ENCODE measurements at places on chromosomes 1 and 21.

- DNase-seq = no peak
These were observed 68.8 kb upstream of the DNAH14 start for GRCh38 chr1:224860488-224861338.

- no peak for DNase-seq
These were observed 9.0 kb downstream of the FMO5 start for GRCh38 chr1:147216124-147216523.

DNA sequence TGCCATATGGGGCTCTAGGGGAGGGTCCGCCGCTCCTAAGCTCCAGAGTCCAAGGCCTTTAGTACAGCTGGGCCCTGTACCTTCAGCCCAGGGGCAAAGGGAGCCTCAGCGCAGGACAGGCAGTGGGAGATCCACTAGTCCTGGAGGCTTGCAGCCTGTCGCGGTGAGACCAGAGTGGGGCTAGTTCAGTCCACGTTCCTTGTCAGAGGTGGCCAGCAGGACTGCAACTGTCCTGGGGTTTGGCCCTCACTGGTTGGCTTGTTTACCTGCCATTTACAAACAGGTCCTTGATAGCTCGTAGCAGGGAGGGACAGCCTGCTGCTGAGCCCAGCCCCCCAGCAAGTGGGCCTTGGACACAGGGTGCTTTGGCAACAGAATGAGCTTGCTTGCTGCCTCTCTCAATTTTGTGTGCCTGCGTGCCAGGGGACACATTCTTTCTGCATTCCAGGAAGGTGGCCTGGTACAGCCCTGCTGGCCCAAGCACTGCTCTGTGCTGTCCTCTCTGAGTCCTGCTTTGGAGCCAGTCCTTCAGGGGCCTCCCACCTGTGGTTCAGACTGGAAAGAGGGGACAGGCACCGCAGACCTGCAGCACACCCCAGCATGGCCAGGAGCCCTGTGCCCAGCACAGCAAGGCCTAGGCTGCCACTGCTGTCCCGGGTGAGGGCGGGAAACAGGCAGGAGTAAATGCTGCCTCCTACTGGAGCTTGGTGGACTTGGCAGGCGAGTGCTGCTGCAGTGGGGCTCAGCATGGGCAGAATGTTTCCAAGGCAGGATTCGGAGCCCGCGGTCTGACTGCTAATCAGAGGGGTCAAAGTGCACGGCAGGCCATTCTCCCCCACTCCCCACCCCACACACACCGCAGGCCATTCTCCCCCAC lies 15.2 kb downstream of the H6PD start:
- DNase-seq = peak; percentile 50

DNA sequence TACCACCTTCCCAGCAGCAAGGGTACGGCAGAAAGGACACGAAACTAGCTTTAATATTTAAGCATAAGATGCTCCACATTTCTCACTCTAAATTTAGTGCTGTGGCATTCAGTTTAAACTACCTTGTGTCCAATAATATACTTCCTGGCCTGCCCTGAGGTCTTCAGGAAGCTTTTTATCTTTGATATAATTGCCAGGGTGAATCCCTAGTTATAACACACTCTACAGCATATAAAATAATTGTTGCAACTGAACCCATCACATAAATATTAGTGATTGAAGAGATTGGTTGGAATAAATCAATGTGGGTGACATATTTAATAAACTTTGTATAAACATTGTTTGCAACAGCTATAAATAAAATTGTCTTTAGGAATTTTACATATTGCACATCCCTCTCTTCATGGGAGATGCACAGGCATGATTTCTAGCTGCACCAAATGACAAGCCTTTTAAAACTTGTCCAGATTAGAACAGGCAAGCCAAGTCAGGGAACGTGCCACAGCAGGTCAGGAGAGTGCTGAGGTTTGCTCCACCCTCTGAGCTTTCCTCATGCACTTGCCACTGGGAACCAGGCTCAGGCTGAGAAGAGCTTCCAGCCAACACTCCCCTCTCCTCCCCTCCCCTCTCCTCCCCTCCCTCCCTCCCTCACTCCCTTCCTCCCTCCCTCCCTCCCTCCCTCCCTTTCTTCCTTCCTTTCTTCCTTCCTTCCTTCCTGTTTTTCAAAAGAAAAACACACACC lies 623.2 kb upstream of the PKN2 start:
- DNase-seq = no peak

DNA sequence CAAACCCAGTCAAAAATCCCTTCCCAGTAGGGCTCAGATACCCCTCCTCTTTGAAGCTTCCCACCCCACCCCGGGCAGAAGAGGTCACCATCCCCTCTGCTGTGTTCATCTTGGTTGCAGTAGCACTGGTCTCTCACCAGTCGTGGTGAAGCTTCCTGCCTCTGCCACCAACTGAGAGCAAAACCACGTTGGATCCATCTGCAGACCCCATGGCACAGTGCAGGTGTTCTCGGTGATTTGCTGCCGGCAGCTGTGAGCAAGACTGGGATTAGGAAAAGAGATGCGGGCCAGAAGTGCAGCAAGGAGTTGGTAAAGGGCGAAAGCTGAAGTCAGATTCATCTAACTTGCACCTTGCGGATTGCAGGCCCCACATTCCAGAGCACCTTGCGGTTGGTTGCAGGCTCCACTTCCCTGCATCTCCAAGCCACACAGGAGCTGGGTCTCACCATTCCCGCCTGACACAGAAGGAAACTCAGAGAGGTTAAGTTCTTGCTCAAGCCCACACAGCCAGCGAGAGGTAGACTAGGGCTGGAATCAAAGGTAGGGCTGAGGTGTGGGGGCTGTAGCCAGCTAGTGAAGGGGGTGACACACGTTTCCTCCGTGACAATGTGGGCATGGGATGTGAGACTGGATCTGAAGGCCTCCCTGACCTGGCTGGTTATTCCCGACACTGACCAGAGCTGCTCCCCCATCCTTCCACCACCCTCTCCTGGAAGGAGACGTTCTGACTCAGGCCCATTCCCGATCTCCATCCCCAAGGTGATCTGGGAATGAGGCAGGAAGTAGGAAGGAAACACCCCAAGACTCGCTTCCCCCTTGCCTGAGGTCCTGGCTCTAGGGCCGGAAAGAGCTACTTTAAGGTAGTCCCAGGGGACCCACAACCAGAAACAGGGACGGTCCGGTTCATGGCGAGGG lies 3.3 kb upstream of the FAM110D start:
- no peak for DNase-seq

DNA sequence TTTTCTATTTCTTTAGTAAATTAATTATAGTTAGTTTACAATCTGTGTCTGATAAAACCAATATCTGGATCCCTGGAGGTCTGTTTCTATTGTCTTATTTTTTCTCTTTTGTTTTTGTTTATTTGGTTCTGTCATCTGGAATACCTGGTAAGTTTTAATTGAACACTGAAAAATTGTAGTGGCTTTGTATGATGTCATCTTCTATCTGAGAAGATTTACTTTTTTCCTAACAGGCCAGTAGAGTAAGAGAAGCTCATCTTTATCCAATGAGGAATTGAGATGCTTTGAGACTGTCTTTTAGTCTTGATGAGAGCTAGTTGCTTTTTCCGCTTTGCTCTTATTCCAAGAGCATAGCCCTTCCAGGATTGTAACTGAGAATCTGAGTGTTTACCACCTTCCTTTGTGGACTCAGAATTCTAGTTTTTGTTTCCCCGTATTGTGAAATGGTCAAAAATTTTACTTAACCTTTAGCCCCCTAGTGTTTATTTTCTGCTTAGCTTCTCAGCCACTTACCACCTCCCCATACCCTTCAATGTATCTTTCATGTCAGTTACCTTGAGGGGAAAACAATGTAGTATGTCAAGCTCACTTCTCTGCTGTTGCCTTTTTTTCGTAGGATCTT lies 25.0 kb downstream of the PTGFRN start:
- DNase-seq = no peak

- DNase-seq = no peak
These were observed 207.4 kb upstream of the CHRM3 start for GRCh38 chr1:239178961-239179360.

DNA sequence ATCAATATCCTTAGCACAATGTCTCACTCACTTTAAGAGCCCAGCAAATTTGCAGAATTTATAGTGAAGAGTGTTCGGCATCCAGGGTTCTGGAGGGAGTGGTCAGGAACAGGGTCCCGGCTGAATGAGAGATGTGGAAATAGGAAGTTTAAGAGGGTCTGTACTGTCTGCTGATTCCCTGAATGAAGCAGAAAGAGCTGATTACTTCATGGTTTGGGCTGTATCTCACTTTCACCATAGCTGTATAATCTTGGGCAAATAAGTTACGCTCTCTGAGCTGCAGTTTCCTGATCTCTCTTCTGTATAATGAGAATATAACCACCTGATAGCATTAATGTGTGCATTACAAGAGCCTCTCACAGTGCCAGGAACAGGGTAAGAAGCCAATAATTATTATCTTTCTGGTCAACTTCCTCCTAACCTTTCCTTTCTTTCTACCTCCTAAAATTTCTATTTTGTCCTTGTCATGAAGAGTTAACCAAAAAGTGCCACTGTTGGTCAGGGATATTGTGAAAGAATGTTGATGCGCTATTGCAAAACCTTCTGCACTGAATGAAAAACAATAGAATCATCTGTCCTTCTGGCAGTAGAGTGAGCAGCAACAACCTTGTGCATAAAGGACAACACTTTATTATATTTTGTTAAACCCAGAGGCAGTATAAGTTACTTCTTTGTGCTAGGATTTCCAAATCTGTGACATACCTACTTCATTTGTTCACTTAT lies 14.7 kb upstream of the PTGFR start:
- DNase-seq = no peak

- DNase-seq = no peak
These were observed 54.9 kb downstream of the TMEM53 start for GRCh38 chr1:44619261-44619900.

GRCh38 chr1:113416496-113416895 lies 26.2 kb downstream of the MAGI3 start:
- no peak for DNase-seq

DNA sequence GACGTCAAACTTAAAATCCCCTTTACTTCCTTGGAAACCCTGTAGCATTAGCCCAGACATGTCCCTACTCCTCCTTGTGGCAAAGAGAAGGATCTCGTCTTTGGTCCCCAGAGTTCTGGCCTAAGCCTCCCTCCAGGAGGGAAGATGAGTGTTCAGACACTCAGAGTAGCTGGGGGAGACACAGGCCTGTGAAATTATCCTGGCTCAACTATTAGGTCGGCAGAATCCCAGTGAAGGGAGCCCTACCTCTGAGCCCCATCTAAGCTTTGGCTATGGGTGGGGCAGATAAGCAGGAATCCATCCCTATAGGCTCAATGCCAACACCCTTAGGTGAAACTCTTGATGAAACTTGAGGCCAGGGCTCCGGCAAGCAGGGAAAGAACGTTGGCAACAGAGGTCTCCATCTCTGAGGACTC lies 1.7 kb upstream of the SFN start:
- DNase-seq = no peak

DNA sequence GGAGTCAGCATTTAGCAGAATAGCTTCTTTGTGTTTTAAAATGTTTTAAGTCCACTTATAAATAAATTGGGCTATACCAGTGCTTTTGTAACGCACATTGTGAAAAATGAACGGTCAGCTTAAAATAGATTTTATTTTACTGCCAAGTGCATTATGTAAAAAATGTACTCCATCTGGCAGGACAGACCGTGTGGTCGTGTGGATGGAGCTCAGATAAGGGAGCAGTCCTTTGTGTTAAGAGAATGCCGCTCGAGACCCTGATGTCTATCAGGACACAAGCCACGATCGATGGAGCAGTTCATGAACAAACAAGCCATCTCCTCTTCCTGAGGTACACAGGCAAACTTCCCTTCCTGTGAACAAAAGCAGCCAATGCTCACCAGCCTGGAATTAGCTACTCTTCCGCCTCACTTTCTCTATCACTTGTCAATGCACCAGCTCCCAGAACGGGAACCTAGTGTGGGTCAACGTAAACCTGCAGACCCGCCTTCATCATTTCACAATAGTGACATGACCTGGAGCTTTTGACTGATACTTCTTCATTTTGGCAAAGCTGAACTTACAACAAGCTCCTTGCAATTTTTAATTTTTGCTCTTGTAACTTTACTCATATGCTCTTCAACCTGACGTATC lies 243.5 kb downstream of the TGFB2 start:
- DNase-seq = no peak

GRCh38 chr1:230682274-230682673 lies 31.6 kb downstream of the AGT start:
- DNase-seq = no peak

Measured in stimulated activated CD4-positive, alpha-beta T cell treated with anti-CD3 and anti-CD28 coated beads, Interleukin-12 subunit alpha, Interleukin-12 subunit beta, amount 100 ng/mL, for 48 hours (primary cell).